ENCODE measurements at places on chromosomes 1 and 21. TPM values are rescaled to one million over a fixed set of nuclear protein-coding genes. Genes with fewer than 3 reads are reported as not detected.

The GJA4 gene
- not detected for total RNA-seq

The IL19 gene
- not detected for total RNA-seq

The XCL2 gene
- 1.5 TPM for total RNA-seq

The SDC3 gene
- total RNA-seq: 0.37 TPM

All from activated CD4-positive, alpha-beta T cell treated with anti-CD3 and anti-CD28 coated beads for 36 hours (primary cell).